GM23338 (cell line): ENCODE measurements at places on chromosomes 3 and 15.

- no peaks in the 10 kb centered on the region for H3K36me3 ChIP-seq
- H3K27ac ChIP-seq = no peak overlapping the region
- no peak for DNase-seq
- H3K4me3 ChIP-seq = no peak overlapping the region
- no peaks in the 10 kb centered on the region for H3K27me3 ChIP-seq
Measured at GRCh38 chr3:179091113-179091512, 19.5 kb upstream of the ZMAT3 start.

GRCh38 chr3:12503126-12503957 lies 19.1 kb downstream of the TSEN2 start:
- H3K4me1 ChIP-seq = no peaks in the 10 kb centered on the region
- peaks cover 45% of the 10 kb centered on the region for H3K36me3 ChIP-seq
- no peaks in the 10 kb centered on the region for H3K27me3 ChIP-seq
- H3K4me3 ChIP-seq = no peak overlapping the region
- no peak overlapping the region; the same call in 1 of the 2 replicates for H3K27ac ChIP-seq

- no peaks in the 10 kb centered on the region for H3K27me3 ChIP-seq
- no peak overlapping the region for H3K27ac ChIP-seq
- H3K4me1 ChIP-seq = peaks cover 41% of the 10 kb centered on the region
- H3K4me3 ChIP-seq = no peak overlapping the region
- peak; percentile 91 for DNase-seq
- H3K36me3 ChIP-seq = no peaks in the 10 kb centered on the region
Measured at GRCh38 chr3:129690406-129690805, 83.9 kb upstream of the PLXND1 start.

- H3K4me1 ChIP-seq = 0 out of 2 replicates have a peak, but pooled peaks cover 4% of the 10 kb centered on the region
- no peaks in the 10 kb centered on the region for H3K27me3 ChIP-seq
- DNase-seq = no peak
- H3K36me3 ChIP-seq = no peaks in the 10 kb centered on the region
- no peak overlapping the region for H3K27ac ChIP-seq
Measured at GRCh38 chr3:72311425-72311824, 526.5 kb upstream of the PROK2 start.

- no peaks in the 10 kb centered on the region for H3K36me3 ChIP-seq
- H3K4me3 ChIP-seq = no peak overlapping the region
- H3K27me3 ChIP-seq = no peaks in the 10 kb centered on the region
- H3K27ac ChIP-seq = no peak overlapping the region
- DNase-seq = no peak
Measured at GRCh38 chr3:106299300-106300098, 430.7 kb upstream of the CBLB start.

- H3K4me3 ChIP-seq = no peak overlapping the region
- no peaks in the 10 kb centered on the region for H3K27me3 ChIP-seq
- H3K36me3 ChIP-seq = no peaks in the 10 kb centered on the region
- H3K4me1 ChIP-seq = no peaks in the 10 kb centered on the region
Measured at GRCh38 chr3:155391104-155391503, 97.6 kb upstream of the STRIT1 start.

DNA sequence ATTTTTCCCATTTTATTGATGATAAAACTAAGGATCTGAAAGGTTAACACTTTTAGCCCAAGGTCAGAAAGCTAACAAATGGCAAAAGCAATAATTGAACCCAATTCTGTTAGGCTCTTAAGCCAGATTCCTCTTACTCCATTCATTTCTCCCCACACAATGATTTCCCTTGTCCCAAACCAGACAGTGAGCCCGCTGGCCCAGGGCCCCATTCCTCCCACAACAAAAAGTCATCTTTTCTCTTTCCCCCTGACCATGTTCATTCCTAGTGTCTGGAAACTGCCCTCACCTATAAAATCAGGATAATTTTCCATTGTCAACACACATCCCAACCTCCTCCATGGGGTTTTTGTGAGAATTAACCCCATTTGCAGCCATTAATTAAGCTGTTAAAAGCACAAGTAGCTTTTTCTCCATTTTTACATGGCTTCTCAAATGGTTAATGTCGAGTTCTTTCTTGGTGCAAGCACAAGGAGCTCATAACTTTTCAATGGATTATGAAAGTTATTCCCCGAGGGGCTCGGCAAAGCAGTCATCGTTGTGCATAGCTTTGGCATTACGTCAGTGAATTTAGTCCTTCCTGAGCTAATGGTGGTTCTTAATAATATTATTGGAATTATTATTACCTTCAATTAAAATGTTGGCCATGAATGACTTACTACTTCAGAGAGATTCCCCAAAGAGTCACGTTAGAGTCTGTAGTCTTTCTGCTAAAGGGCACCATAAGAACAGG lies 151.0 kb upstream of the WNT5A start:
- no peak overlapping the region for H3K4me3 ChIP-seq
- H3K36me3 ChIP-seq = no peaks in the 10 kb centered on the region
- no peak for DNase-seq
- peaks cover 15% of the 10 kb centered on the region for H3K4me1 ChIP-seq

GRCh38 chr3:70775257-70775656 lies 462.8 kb upstream of the MDFIC2 start:
- no peak overlapping the region for H3K27ac ChIP-seq
- H3K4me1 ChIP-seq = peaks cover 7% of the 10 kb centered on the region
- no peaks in the 10 kb centered on the region; the same call in 1 of the 2 replicates for H3K36me3 ChIP-seq

- no peaks in the 10 kb centered on the region for H3K27me3 ChIP-seq
- DNase-seq = no peak
- H3K4me3 ChIP-seq = no peak overlapping the region
- no peak overlapping the region for H3K27ac ChIP-seq
- H3K4me1 ChIP-seq = peaks cover 23% of the 10 kb centered on the region
Measured at GRCh38 chr15:51049081-51049480, 45.6 kb downstream of the TNFAIP8L3 start.

GRCh38 chr15:95326431-95327182 lies 1003.9 kb upstream of the NR2F2 start:
- DNase-seq = peak; percentile 57
- peaks cover 27% of the 10 kb centered on the region for H3K27me3 ChIP-seq
- H3K4me1 ChIP-seq = peaks cover 6% of the 10 kb centered on the region; the same call in 1 of the 2 replicates
- H3K27ac ChIP-seq = no peak overlapping the region

GRCh38 chr3:161100994-161101393 lies 4.2 kb downstream of the B3GALNT1 start:
- DNase-seq = no peak
- H3K36me3 ChIP-seq = no peaks in the 10 kb centered on the region
- H3K4me1 ChIP-seq = 0 out of 2 replicates have a peak, but pooled peaks cover 6% of the 10 kb centered on the region

DNA sequence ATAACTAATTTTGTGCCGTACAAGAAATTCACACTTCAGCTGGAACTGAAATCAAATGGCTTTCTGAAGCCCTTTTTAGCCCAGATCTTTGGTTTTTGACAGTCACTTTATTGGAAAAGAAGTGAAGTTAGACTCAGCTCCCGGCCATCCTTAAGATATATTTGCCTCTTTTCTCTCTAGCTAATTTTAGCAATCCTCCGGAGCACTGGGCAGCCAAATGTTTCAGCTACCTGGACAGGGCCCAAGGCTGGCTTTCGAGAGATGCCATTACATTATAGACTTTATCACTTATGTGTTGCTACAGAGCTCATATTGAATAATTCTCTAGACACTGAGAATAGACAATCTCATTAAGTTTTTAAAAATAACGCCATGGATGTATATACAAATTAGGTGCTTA lies 28.5 kb upstream of the RPL39L start:
- peaks cover 11% of the 10 kb centered on the region for H3K36me3 ChIP-seq
- DNase-seq = no peak
- peaks cover 30% of the 10 kb centered on the region for H3K4me1 ChIP-seq
- H3K4me3 ChIP-seq = no peak overlapping the region
- H3K27me3 ChIP-seq = no peaks in the 10 kb centered on the region
- no peak overlapping the region for H3K27ac ChIP-seq
